ENCODE measurements at places on chromosomes 6 and 20.

DNA sequence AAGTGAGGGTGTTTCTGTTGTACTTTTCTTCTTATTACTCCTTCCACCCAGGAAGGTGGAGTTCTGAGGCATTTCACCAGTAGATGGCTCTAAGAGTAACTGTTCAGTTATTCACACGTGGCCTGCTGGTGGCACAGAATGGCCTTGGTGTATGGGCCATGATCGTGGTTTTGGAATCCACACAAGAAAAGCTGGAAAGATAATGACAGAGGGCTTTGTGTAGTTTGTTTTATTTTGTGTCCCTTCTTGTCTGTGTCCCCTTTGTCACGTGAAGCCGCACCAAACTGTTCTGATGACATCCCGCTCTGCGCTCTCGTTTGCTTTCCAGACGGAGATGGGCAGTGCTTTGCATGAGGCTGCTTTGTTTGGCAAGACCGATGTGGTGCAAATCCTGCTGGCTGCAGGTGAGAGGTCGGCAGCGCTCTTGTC lies 93.4 kb downstream of the ANKS1A start:
- DNase-seq: no peak

- no peak for DNase-seq
Observed at GRCh38 chr20:18831830-18832499, 18.4 kb downstream of the SCP2D1 start.

DNA sequence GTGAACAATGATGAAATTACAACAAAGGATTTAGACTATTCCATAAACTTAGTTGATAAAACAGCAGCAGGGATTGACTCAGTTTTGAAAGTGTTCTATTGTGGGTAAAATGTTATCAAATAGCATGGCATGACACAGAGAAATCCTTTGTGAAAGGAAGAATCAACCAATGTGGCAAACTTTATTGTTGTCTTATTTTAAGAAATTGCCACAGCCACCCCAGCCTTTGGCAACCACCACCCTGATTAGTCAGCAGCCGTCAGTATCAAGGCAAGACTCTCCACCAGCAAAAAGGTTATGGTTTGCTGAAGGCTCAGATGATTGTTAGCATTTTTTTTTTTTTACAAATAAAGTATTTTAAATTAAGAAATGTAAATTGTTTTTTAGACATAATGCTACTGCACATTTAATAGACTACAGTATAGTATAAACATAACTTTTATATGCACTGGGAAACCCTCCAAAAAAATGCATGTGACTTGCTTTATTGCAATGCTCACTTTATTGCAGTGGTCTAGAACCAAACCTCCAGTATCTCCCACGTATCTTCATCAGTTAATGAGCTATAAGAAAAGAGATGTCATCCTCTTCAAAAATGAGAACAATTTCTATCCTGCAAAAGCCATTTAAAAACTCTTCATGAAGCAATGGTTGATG lies 162.7 kb downstream of the SOBP start:
- DNase-seq: no peak

- DNase-seq: no peak
Observed at GRCh38 chr6:165298402-165298801, 11.0 kb downstream of the C6orf118 start.

GRCh38 chr6:18101271-18101670 lies 21.2 kb downstream of the NHLRC1 start:
- DNase-seq: no peak

DNA sequence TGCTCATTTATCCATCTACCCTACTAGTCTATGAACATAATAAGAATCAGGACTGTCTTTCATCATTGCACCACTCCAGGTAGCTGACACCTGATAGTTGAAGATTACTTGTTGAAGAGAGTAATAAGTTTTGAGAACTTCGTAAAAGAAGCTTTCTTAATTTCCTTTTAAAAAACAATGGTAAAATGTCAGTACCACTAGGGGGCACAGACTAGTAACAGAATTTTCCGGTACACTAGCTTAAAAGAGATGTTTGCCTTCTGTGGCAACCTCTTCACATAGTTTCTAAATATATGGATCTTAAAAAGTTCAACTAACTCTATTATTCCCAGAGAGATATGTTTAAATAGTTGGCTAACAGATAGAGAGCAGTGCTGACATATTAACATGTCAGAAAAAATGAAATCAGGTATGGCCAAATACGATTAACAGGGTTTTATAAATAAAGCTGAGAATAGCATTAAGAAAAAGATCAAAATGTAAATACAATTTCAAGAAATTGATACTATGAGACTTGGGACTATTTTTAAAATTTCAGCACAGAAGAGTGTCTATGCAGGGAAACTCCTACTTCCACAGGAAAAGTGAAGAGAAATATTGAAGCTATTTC lies 5.4 kb upstream of the KCNQ5 start:
- no peak for DNase-seq

DNA sequence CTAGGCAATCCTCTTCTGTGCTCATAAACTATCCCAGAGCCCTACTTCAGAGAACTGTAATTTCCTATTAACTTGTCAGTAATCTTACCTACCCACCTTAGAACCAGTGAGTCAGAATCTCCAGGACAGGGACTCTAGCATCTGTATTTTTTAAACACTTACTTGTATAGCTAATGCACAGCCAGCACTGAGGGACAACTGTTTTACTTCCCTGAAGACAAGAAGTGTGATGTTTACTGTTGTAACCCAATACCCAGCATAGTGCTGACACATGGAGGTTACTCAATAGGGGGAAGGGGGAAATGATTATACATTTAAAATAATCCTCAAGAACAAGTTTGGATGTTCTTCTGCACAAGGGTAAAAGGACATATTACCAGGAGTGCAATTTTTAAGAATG lies 130.8 kb downstream of the BTBD9 start:
- no peak for DNase-seq

GRCh38 chr6:100670056-100670455 lies 205.3 kb upstream of the SIM1 start:
- DNase-seq: no peak

DNA sequence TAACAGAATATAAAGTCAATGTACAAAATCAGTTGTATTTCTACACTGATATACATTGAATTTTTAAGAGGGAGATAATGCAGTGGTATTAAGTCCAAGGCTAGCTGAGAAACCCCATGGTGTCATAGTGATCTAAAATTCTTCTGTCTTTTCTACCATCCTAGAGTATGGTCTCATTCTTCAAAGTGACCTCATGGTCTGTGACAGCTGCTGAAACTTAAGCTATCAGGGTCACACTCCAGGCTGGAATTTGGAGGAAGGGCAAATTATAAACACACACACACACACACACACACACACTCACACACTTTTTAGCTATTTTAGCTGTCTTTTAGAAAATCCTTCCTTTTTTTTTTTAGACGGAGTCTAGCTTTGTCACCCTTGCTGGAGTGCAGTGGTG lies 47.3 kb upstream of the DYNLRB1 start:
- DNase-seq: no peak

GRCh38 chr6:15577550-15578171 lies 85.2 kb downstream of the DTNBP1 start:
- DNase-seq: no peak

DNA sequence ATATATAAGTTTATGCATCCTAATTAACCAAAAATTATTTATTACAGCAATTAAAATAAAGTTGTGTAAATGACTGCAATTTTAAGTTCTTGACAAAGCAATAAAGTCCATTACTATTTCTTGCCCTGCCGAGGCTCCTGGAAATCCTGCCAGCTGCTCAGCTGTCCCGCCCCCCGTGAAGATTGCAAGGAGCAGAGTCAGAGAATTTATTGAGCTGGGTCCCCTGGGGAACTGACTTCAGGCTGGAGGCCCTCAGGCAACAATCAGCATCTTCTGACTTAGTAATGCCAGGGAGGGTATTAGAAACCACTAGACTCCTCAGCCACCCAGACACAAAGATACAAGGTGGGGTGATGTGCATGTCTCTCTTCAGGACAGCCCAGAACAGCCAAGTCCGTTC lies 92.3 kb downstream of the EDN3 start:
- DNase-seq: no peak

GRCh38 chr6:4512051-4512471 lies 264.1 kb upstream of the CDYL start:
- no peak for DNase-seq

- no peak for DNase-seq
Observed at GRCh38 chr20:16865406-16865805, 117.2 kb downstream of the OTOR start.

- no peak for DNase-seq
Observed at GRCh38 chr6:65799389-65799788, 92.4 kb upstream of the EYS start.

Data from activated CD8-positive, alpha-beta memory T cell treated with anti-CD3 and anti-CD28 coated beads for 4 hours (primary cell).